ENCODE measurements at places on chromosomes 7 and 10.

DNA sequence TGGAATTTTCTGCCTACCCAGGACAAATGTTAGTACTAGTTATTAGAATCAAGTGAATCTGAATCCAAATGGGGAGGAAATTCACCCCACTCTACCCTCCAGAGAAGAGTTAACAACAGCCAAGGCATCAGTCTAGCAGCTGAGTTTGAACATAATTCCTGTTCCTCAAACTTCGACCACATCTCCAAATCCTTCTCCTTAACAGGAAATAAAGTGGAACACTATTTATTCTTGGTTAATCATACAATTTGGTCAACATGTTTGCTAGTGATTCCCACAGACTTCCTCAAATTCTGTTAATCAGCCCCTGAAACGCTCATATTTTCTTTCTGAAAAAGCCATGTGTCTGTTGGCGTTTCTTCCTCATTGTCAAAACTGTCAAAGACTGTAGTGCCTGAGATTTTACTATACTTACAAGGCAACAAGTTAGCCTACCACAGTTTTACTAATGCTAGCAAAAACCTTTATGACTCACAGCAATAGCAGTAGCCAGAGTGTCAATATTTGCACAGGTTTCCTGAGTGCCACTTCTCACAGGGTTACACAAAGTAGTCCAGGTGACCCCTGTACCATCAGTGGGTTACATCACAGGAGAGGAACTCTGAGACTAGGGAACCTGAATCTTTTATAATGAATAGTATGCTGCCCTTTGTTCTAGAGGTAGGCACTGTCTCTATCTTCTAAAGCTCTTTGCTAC lies 202.9 kb downstream of the GRM3 start:
- DNase-seq = no peak

GRCh38 chr10:34124522-34125035 lies 690.5 kb downstream of the PARD3 start:
- DNase-seq = no peak

DNA sequence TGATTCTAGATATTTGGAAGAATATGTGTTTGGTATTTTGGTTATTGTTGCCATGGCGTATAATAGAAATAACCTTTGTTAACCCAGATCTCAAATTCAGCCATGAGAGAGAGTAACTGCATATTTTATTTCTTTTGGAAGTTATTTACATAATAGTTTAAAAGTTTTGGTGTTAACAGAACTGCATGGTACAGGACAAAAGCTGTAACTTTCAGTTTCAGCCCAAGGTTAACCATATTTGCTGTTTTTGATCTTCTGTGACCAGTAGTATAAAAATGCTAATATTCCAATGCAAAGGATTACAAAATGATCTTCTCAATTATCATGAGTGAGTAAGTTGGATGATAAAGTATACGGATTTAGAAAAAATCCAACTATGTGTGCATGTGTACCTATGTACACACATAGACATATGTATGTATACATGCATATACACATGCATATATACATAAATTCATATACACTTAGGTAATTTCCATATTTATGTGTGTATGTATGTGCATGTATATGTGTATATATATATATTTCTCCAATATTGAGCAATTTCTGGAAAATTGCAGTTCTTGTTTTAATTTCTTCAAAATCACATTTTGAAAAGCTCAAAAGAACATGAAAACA lies 38.0 kb upstream of the PIP4K2A start:
- DNase-seq = no peak

- no peak for DNase-seq
Measured at GRCh38 chr7:125098377-125098970, 168.8 kb upstream of the POT1 start.

- DNase-seq = peak; percentile 84
Measured at GRCh38 chr7:148698397-148699023, at the start of gene CUL1. TSS of gene CUL1 (plus strand) at chr7:148698903. CDS start at chr7:148730123, 31,220 bp downstream.

GRCh38 chr7:139589474-139589873 lies 66.0 kb downstream of the CLEC2L start:
- DNase-seq = no peak

DNA sequence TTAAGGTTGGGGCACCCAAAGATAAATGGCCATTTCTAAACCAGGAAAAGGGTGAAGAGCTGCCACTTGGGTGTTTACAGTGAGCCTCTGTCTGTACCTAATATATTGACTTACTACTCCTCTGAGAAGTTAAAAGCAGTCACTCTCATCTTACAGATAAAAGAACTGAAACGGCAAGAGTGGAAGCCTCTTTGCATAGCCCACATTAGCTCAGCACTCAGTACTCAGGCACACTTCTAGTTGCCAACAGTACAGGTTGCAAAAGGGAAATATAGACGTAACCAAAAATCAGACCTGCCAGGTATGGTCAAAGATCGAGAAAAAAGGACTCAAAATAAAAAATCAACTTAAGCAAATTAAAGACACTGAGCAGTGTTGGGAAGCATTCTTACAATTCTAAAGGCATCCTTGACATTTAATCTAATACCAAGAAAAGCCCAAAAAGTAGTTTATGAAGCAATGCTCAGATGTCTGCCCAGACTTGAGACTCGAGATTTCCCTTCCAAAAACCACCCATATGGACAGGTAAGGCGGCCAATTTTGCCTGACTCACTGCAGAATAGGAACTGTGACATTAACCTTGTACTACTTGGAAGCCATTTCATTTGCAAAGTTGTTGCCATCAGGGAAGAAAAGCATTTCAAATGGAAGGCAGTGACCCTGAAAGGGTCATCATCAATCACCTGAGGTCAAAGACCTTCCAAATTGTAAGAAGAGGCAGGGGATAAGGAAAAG lies 139.3 kb downstream of the SLC25A13 start:
- DNase-seq = no peak

DNA sequence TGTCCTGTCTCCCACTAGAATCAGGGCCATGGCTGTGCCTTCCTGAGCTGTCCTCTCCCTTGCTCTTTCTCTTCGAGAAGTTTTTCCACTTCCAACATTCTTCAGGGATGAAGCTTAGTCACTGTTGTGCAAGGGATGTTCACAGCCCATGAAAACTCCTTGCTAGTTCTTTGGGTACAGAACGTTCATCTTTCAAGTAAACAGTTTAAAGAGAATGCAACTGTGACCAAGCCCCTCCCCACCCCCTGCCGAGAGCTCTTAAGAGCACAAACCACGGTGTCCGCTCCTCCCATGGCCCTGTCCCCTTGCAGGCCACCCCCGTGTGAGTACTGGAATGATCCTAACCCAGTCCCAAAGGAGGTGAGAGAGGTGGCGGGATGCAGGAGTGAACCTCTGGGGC lies 161.1 kb upstream of the RHEB start:
- DNase-seq = no peak

GRCh38 chr10:119412244-119413092 lies 130.1 kb downstream of the RGS10 start:
- DNase-seq = no peak

- no peak for DNase-seq
Measured at GRCh38 chr7:144459635-144460034, 56.1 kb upstream of the NOBOX start.

DNA sequence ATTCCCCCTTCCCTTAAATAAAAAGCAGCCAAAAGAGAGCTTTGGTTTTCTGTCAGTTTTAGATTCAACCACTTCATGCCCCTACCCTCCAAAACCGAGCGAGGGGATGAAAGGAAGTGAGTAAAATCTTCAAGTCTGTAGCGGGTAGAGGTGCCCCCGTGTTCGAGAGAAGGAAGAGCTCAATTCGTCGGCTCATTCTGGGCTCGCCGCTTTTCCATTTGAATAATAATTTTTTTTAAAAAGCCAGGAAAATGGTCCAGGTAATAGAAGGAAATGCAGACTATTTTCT lies 436.2 kb upstream of the GALNT17 start:
- DNase-seq = no peak

DNA sequence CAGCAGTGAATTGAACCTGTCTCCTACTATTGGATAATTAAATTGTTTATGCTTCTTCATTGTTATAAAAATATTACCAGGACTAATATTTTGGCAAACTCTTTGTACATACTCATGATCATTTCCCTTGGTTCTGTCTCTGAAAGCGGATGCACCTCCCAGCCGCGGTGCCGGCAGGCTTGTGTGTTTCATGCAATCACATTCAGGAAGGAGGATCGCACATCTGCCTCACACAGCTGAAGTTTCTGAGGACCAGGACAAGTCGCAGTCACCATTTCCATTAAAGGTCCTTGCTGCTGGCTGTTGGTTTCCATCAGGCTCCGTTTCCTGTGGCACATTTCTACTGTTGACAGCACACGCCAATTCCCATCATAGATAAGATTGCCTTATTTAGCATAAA lies 117.8 kb upstream of the SHH start:
- DNase-seq = no peak

DNA sequence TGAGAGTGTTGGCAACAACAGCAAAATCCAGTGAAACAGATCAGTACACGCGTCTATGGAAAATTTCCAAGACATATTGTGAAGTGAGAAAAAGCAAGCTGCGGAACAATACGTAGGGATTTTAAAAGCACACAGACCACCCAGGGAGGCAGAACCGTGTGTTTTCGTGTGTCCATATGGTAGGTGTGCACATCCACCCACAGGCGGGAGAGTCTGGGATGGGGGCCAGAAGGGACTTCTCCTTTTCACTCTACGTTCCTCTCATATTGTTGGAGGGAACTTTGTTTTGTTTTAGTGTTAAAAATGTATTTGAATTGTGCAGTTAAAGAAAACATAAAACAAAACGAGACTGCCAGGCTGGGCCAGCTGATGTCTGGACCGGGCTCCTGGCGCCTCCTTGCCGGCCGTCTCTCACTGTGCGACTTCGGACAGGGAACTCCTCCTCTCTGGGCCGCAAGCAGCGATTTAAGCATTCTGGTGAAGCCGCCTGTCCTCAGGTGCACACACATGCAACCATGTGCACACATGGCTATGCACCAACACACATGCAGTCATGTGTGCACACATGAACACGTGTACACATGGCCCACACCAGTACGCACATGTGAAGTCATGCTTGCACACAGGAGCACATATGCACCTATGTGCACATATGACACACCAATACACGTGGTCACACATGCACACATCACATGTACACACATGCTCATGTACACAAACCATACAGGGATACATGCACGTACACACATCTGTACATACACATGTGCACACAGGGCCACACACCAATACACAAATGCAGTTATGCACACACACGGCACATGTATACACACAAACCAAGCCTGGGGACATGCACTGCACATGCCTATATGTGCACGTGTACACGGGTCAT lies 141.1 kb downstream of the ELFN1 start:
- DNase-seq = no peak

DNA sequence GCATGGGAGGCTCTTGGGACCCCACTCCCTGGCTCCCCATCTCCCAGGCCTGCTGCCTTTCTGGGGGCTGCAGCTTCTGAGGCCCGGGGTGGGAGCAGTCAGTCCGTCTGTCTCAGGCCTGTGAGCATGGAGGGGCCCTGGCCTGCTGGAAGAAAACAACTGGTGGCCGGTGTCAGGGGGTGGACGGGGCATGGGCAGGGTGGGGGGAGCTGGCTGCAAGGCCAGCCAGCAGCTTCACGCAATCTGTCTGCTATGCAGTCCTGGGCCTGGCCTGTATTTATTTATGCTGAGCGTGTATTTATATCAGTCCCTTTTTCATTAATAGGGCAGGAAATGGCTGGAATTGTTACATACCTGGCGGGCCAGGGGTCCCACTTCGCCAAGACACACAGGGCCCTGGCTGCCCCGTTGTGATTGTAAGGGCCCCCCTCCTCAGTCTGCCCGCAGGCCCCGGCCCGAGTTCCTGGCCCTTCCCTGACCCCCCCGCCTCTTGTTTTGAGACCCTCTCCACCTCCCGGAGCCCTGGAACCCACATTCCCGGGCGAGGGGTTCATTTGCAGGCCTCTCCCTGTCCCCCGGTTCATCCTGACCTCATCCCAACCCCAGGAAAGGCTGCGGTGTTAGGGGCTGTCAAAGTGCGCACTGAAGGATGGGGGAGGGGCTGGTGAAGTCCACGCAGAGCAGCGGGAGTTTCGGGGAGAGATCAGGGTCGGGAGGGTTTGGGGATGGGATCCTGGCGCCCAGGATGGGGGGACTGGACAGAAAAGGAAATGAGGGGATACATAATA lies 8.2 kb downstream of the TMEM270 start:
- DNase-seq = no peak

- DNase-seq = no peak
Measured at GRCh38 chr7:39613577-39613976, 9.8 kb upstream of the RALA start.

GRCh38 chr7:13991791-13992595 lies 2.5 kb upstream of the ETV1 start:
- DNase-seq = no peak

DNA sequence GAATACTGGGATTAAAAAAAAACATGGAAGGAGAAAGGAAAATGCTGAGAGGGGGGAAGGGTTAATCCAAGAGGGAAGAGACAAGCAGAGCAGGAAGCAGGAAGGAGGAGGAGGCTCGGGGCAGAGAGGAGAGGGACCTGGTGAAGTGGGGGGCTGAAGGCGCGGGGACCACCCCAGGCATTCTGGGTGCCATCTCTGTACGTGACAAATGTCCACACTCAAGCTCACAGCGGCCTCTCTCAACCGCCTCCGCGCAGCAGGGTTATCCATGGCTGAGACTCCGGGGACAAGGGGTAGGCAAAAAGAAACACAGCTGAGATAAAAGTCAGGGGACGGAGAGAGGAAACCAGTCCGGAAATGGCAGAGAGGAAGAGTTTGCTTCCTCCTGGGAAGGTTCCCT lies 33.9 kb downstream of the EN2 start:
- DNase-seq = no peak

DNA sequence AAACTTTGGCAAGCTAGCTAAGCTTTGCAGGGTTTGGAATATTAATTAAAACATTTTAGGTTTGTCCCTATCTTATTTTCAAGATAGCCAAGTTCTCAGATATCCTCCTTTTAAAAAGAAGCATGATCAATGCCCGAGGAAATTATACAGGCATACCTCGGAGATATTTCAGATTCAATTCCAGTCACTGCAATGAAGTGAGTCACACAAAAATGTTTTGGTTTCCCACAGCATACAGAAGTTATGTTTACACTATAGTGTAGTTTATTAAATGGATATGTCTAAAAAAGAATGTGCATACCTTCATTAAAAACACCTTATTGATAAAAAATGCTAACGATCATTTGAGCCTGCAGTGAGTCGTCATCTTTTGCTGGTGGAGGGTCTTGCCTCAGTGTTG lies 382.9 kb upstream of the NPVF start:
- no peak for DNase-seq

- no peak for DNase-seq
Measured at GRCh38 chr7:151844071-151844824, 32.7 kb downstream of the PRKAG2 start.

Data from CD4-positive, alpha-beta T cell treated with Interleukin-4 for 4 hours (primary cell).